ENCODE measurements at places on chromosomes 12 and 14.

DNA sequence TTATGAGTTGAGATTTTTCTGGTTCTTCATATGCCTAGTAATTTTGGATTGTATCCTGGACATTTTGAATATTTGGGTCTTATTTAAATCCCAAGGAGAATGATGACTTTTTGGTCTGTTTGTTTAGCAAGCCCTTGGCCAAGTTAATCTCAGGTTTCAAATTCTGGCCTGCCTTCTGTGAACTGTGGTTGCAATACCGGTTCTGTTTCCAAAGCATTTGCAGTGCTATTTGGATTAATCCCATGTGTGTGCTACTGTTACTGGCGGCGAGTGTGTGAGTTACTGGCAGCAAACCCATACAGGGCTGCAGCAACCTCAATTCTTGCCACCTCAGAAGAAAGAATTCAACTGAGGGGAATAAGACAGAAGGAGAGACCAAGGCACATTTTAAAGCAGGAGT is 51.1 kb downstream of the TMEM260 start:
- no peak for DNase-seq

DNA sequence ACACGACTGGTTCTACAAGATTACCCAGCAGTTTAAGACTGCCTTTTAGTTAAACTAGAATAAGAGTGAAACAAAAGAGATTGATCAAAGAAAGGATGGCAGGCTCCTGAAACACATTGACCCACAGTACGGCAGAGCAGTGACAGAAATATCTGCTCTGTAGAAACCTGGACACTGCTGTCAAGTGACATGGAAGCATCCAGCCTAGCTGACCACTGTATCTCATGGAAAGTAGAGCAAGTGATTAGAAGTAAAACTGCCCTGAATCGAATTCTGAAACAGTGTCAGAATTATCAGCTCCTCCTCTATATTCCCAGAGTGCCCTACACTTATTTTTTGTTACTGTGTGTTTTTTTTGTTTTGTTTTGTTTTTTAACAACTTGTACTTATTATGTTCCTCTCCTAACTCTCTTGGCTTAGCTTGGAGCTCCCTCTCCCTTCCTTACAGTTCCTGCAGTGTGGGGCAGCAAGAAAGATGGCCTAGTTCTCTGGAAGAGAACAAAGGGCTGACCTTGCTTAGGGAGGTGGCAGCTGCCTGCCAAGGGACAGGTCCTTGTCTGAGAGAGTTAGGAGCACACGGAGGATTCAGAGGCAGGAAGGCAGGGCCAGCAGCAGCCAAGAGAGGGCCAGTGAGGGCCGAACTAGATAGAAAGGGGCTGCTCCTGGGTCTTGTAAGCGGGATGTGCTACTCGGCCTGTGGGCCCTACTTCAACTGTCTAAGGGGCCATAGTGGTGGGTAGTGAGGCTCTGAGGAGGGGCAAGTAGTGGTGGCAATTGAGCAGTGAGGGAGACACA is 97.2 kb downstream of the PTPRR start:
- DNase-seq = no peak

DNA sequence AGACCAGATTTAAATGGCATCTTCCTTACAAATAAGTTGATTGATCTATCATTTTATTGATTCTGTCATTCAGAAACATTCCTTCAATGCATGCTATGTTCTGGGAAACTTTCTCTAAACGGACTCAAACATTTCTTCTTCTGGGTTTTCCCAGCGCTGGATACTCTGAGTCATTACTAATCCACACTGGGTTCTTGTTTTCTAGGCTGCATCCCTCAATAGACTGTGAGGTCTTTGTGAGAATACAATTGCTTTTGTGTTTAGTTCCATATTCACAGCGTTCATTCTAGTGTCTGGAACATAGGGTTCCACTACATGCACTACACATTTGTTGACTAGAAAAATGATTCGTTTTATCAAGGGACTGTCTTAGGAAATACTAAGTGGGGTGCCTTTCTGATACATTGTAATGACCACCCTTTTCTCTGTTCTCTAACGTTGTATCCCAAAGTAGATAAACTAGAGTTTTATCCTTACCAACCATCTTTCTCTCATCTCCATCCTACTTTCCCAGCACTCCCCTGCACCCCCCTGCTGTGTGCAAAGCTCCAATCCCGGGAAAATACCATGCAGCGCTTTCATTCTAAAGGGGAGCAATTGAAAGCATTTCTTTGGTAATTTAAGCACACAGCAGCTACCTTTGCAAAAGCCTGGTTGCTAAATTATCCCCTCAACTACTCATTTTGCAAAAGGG is 878.7 kb downstream of the DIO2 start:
- DNase-seq = no peak

GRCh38 chr14:24237463-24237955 is 4.8 kb downstream of the GMPR2 start:
- DNase-seq = no peak

DNA sequence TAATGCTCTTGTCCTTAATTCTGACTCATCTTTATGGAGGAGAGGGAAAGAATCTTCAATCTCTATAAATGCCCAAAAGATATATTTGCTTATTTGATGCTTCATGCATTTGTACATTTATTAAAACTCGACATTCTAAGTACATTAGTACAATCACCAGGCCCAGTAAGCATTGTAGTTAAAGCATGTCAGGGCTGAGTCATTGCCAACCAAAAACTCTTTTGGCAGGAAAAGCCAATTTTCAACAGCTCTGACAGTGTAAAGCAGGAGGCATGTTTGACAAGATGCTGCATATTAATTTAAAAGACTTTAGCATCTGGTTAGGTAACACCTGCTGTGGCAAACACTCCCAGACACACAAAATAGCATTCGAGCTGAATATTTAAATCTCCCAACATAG is 290.9 kb downstream of the PPFIA2 start:
- peak; percentile 2 for DNase-seq

DNA sequence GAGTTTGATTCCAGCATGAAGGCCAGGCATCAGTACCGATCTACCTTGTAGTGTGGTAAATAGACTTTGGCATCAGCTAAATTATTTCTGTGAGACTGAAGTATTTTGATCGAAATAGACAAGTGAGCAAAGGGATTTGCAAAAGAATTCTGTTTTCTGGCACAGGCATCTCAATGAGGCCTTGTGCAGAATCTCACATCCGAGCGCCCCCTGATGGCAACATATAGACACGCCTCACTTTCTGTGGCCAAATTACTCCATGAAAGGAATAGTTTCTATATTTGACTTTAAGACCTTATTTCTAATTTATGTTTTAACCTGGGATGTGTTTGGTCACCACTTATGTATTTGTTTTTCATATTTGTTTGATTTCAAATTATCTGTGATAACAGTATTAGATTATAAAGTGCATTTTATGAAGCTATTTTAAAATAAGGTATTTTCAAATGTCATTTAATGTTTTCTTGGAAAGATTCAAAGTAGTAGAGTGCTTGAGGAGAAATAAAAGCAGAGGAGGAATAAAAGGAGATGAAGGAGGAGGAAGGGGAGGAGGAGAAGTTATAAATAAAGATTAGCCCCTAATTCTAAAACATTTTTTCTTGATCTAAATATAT is 731.9 kb downstream of the NRXN3 start:
- peak; percentile 1 for DNase-seq
